ENCODE measurements at places on chromosomes 13 and 19.

- DNase-seq = no peak
These were observed 5.6 kb downstream of the SIGLEC7 start for GRCh38 chr19:51147663-51148062.

GRCh38 chr13:39971526-39971925 is 316.1 kb downstream of the COG6 start:
- no peak for DNase-seq

DNA sequence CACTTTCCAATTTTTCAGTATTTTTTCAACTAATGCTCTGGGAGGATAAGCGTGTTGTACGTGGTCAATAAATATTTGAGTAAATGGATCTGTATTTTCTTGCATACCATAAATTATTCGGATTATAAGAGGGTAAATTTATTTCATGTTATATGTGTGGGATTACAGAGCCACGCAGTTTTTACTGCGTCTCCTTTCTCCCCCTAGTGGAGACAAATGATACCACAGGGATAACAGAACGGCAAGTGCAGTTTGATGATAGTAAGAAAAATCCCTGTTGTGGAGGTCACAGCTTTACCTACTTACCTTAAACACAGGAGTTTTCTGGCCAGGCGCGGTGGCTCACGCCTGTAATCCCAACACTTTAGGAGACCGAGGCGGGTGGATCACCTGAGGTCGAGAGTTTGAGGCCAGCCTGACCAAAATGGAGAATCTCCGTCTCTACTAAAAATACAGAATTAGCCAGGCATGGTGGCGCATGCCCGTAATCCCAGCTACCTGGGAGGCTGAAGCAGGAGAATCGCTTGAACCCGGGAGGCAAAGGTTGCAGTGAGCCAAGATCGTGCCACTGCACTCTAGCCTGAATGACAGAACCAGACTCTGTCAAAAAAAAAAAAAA is 16.8 kb downstream of the MBD3L2B start:
- no peak for DNase-seq

- DNase-seq = no peak
These were observed 148.9 kb downstream of the USP12 start for GRCh38 chr13:27022571-27023311.

DNA sequence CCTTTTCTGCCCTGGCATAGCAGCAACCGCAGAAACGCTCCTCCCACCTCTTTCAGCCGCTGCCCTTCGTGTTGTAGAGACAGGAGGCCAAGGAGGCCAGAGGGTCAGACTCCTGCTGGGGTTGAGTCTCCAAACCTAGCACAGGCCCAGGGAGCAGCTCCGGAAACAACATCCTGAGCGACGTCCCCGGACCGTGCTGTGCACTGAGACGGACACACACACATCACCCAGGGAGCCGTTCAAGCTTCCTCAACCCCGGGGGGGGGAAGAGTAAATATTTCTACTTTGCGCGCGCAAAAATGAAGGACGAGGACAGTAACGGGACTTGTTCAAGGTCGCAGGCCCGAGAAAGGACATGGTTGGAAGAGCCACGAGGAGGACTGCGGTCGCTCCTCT is 657 bp downstream of the ZNF550 start:
- peak; percentile 13 for DNase-seq

DNA sequence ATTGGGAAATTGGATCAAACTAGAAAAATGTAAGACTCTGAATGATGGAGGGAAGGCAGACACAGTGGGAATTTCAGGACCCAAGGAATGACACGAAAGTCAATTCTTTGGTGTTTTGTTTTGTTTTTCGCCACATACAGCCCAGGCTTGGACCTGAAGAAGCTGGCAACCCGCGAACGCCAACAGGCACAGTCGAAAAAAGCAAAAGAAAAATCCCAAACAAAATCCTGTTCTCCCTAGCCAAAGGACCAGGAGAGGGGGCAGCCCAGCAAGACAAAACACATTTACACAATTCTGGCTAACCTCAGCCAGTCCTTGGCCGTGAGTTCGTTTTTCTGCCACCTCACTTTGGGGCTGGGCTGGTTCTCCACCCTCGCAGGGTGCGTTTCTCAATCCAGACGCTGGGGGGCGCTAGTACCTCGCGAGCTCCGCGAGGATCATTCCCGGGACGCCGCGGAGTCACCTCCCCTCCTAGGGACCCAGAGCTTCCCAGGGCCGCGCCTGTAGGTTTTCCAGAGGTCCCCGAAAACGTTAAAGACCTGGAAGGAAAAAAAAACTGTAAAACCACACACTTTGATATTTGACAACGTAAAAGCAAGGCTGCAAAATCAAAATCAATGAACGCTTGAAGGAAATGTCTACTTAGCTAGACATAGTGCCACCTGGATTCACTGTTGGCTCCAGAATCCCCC is 34.9 kb upstream of the TPM4 start:
- peak; percentile 73 for DNase-seq

GRCh38 chr13:83895994-83896580 is 13.8 kb upstream of the SLITRK1 start:
- DNase-seq = no peak

DNA sequence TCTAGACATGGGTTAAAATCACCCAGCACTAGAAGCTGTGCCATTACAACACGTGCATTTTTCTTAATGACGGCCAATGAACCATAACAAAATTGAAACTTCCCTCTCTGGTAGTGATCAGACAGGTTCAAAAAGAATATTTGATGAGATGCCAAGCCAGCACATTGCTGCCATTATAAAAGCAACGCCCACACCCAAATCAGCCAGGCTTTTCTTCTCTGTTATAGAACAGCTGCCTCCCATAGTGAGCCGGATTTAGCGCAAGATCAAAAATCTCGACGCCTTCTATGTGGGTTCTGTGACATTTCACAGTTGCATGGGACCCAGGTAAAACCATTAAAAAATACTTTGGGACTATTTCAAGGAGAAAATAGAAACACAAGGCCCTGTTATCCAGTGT is 1158.0 kb downstream of the EFNB2 start:
- no peak for DNase-seq

- DNase-seq = no peak
These were observed 116.9 kb downstream of the DPF1 start for GRCh38 chr19:38107129-38107528.

- DNase-seq = peak; percentile 10
These were observed 62.4 kb downstream of the SERTM1 start for GRCh38 chr13:36736119-36736726.
